CD4-positive, alpha-beta memory T cell (primary cell): ENCODE measurements at places on chromosomes 4 and X.

DNA sequence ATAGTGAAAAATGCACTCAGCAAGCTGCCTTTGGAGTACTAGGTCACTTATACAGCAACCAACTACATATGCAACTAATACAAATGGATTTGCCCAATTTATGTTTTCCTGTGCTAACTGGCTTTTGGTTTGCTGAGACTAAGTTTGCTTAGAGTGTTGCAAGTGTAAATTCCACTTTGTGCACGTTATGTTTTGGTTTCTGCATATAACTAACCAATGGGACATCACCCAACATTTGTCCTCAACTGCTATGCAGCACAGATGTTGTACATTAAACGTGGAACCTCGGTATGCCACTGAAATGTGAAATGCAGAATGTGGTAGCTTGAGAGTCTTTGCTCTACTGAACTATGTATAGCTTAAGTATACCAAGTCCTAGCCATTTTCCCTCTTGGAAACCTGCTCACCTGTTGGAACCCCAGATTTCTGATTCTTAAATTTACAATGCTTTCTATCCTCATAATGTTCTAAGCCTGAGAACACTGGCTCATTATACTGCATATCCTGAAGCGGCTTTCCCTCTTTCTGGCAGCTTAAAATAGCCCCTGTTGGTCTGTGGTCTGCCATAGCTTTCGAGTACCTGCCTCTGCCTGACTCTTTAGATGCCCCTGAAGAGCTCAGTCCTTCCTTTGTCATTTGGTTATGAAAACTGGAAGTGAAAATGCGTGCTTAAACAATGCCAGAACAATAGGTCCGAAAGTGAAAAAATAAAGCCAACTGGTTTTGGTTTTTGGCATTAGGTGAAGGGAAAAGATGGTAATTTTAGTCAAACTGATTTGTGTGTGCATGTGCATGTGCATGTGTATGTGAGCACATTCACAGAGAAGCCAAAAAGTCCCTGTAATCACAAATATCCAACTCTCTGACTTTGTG is 158.0 kb downstream of the SH2D1A start:
- DNase-seq, result no peak

DNA sequence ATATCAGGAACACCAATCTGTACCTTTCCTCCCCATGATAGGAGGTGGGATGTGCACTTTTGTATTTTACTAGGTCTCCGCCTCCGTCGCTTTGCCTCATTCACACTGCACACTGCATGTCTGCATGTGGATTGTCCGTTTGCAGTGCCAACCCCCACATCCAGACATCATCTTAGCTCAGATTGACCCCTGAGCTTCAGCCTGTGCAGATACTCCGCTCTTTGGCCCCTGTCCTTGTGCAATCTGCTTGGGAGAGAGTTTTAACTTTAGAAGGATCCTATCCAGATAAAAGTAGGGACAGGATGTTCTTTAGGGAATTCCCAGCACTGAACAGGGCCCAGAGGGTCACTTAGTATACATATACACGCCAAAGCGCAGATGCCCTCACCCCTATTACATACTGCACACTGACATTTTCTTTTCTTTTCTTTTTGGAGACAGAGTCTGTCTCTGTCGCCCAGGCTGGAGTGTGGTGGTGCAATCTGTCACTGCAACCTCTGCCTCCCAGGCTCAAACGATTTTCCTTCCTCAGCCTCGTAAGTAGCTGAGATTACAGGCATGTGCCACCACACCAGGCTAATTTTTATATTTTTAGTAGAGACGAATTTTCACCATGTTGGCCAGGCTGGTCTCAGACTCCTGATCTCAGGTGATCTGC is 43.3 kb upstream of the FBXW7 start:
- DNase-seq, result no peak

DNA sequence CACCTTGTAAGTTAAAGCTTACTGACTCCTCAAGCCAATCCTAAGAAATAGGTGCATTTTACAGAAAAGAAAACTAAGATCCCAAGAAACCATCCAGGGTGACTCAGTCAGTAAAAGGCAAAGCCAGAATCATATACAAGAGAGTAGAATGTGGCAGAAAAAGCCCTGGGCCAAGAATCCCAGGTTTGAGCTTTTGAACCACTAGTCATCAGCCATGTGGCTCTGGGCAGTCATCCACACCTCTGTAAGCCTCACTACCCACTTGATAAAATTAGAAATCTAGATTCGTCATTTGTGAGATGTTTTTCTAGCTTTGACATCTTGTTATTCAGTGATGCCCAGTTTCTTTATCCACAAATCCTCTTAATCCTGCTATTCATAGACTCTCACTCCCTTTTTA is 122.2 kb upstream of the PDE5A start:
- no peak for DNase-seq

GRCh38 chr4:76459291-76459723 is 24.3 kb downstream of the SHROOM3 start:
- no peak for DNase-seq

GRCh38 chr4:77880784-77881183 is 18.2 kb downstream of the MRPL1 start:
- DNase-seq, result no peak

DNA sequence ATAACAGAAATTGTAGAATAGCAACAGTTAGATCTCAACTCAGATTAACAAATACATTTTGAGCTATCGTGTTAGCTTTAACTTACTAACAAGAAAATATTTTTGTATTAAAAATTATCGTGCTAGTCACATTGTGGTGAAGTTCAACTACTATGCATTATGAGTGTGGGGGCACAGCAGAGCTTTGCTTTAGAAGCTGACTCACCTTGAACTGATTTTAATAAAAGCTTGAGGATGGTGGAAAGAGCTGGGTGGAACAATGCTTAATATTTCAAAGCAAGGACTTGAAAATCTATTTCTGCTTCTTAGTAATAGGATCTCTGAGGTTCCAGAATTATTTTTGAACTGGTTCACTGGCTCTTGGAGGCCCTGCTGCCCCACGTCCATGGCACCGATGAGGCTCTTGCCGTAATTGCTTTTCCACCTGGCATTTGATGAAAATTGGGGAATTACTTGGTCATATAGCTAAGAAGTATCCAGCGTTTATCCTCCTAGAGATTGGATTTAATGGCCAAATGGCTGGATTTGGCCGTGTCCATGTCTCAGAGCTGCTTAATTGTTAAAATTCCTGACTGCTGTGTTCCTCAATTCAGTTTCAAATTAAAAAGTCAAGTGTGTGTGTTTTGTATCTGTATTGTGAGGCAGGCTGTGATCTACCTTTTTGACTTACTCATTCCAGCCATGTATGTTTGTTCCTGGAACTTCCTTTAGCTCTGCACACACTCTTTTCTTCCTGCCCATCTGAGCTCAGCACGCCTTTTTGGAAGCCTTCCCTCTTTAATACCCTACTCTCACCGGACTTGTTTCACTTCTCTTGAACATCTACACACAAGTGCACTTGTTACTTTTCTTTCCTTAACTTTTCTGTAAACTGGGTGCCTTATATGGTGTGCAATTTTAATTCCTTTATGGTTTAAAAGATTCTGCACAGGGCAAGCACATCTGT is 66.6 kb upstream of the LIMCH1 start:
- no peak for DNase-seq

DNA sequence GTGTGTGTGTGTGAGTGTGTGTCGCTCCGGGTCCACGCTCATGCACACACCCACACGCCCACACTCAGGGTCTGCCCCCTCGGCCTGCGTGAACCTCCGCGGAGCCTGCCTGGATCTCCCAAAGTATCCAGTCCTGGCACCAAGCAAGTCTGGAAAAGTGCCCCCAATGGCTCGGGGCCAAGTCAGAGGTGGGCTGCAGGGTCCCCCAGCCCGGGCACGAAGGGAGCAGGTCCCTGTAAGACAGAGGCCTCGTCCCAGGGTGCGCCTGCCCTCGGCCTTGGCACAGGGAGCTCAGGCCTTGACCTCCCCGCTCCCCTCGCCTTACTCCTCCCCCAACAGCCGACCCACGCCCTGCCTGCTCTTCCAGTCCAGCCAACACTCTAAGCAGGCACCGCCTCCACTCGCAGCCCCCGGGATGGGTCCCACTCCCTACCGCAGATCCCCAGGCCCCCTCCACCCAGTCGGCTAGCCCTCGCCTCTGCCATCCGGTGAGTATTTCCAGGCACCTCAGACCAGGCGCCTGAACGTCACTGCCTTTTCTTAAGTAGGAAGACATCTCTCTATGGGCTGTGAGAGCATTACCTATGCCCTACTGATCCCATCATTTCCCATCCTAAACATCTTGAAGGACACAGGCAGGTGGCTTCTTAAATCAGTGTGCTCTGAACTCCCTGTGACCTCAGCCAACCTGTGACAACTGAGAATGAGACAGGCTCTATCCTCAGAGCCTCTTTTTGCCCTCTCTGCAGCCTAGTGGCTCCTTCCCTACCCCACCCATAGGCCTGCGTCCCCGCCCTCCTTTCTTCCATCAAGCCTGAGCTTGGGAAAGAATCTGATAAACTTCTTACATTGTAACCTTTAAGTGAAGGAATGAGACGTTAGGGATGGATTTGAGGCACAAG is 704 bp downstream of the FAM114A1 start:
- no peak for DNase-seq

DNA sequence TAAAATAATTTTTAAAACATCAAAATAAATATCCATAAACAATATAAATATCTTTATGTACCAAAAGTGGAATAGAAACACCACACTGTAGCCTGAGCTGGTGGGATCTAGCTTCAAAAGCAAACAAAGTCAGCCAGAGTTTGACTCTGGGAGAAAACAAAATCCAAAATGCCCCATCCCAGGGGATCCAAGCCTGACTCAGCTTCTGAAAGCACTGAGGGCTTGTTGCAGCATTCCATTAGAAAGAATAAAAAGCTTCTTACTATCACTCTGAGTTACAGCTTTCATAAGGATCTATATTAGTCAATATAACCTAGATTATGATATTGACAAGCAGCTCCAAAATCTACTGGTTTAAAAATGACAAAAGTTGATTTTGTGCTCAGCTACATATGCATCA is 149.7 kb upstream of the ANKRD50 start:
- DNase-seq, result no peak

- DNase-seq, result peak; percentile 78
Measured at GRCh38 chrX:72131317-72132294, at the start of gene RTL5. Gene RTL5, minus strand, starts transcription at chrX:72131915.

GRCh38 chrX:15497865-15498264 is 2.7 kb upstream of the BMX start:
- DNase-seq, result peak; percentile 47

DNA sequence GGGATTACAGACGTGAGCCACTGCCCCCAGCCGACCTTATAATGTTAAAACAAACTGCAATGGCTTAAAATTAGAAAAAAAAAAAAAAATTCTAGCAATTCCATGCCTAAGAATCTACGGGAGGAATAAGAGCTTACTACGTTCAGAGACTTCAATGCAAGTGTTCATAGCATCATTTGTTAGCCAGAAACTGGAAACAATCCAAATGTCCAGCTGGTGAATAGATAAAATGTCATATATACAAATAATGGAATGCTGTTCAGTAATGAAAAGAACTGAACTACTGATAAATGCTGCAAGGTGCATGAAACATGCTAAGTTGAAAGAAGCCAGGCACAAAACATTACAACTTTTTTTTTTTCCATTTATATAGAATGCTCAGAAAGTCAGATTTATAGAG is 5.3 kb downstream of the EXOSC9 start:
- DNase-seq, result no peak

DNA sequence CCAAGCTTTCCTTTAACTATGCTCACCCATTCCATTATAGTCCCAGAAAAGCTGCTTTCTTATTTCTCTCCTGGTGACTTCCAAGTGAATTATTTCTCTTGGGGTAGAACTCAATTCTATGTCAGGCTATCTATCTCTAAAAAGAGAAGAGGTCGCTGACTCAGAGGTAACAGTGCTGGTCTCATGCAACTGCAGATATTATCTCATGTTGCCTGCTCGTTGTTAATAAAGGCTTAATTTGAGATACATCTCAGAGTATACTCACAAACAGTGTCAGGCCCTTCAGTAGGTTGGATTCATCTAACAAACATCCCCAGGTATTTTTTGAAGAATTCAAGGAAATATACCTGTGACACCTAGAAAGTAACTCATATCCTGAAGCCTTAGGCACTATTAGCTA is 2.7 kb downstream of the TMEM154 start:
- no peak for DNase-seq

DNA sequence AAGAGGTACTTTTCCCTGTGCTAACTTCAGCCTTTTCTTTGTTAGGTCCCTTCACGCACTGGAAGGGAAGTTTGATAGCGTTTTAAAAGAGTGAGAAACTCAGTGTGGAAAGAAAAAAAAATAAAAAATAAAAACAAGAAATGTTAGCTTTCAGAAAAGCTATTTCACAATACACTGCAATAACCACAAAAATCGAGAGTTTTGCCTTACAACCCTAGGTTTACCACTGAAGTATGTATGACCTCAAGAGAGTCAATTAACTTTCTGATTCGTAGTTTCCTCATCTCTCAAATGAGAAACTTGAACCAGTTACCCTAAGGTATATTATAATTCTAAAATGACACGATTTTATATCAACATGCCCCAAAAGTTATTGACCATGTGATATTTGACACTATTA is 93.9 kb upstream of the JADE1 start:
- no peak for DNase-seq

DNA sequence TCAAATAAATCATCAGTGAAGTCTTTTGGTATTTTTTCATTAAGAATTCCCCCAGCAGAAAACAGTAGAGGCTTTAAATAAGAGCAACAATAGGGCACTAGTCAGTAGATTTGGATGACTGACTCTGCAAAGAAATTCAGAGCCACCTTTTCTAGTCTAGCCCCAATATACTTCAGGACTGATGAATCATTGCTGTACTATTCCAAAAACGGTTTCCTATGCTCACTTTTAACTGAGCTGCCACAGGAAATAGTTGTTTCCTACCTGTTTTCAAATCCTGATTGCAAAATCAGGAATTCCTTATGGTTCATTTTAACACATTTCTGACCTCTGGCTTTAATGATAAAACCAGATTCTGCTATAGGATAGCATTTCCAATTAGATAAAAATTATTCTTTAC is 171.6 kb downstream of the NR3C2 start:
- DNase-seq, result no peak

DNA sequence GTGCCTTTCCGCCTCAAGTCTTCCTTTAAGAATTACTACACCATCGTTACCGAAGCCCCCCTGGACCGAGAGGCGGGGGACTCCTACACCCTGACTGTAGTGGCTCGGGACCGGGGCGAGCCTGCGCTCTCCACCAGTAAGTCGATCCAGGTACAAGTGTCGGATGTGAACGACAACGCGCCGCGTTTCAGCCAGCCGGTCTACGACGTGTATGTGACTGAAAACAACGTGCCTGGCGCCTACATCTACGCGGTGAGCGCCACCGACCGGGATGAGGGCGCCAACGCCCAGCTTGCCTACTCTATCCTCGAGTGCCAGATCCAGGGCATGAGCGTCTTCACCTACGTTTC is 2.2 kb downstream of the PCDH10 start:
- DNase-seq, result no peak

- no peak for DNase-seq
Measured at GRCh38 chr4:6620891-6621555, 19.5 kb upstream of the MRFAP1 start.

DNA sequence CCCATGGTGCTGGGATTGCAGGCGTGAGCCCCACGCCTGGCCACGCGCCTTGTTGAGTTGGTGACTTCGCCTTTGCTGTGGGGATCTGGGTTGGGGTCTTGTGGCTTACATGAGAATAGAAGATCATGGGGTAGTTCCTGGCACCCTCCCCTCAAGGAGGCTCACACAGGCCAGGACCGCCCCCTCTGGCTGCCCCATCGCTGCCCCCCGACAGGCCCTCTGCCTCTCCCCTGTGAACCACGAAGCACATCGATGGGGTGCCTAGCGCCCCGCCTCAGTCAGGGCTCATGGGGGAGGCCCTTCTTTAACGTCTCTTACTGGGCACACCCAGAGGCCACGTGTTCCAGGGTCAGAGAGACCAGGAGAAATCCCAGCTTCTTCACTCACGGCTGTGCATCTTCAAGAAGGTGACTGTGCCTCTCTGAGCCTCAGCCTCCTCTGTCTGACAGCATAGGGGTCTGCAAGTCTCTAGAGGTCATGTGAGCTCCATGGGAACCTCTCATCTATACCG is 23.6 kb upstream of the SPON2 start:
- DNase-seq, result no peak
